ENCODE measurements at places on chromosomes 7 and 10.

DNA sequence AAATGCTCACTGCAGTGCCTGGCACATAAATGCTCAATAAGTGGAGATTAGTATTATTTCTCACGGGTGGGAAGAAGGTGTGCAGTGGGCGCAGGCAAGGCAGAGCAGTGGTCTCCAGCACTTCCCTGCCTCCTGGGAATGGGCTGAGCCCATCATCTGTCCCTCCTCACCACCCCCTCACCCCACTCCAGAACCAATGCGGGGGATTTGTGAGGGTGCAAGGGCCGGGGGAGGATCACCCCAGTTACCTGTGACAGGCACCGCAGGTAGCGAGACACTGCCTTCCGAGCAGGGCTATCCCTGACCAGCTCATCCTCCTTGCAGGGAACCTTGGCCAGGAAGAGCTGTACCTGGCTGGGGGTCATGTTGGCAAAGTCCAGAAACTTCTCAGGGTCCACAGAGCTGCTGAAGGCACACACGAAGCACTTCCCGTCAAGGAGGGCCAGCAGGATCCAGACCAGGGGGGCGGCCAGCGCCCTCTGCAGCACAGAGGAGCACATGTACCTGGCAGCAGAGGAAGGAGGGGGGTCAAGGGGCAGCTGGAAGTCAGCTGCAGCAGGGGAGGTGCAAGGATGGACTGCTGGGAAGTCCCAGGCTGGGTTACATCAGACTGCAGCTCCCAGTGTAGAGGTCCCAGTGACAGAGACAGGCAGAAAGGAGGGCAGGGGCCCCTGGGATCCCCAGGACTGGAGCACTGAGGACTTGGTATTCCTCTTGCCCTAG, 2.8 kb downstream of the CALHM3 start:
- no peak for DNase-seq

GRCh38 chr10:17993361-17993760, 41.6 kb downstream of the SLC39A12 start:
- DNase-seq = no peak

- no peak for DNase-seq
Observed at GRCh38 chr7:44071726-44072363, 6.5 kb upstream of the PGAM2 start.

DNA sequence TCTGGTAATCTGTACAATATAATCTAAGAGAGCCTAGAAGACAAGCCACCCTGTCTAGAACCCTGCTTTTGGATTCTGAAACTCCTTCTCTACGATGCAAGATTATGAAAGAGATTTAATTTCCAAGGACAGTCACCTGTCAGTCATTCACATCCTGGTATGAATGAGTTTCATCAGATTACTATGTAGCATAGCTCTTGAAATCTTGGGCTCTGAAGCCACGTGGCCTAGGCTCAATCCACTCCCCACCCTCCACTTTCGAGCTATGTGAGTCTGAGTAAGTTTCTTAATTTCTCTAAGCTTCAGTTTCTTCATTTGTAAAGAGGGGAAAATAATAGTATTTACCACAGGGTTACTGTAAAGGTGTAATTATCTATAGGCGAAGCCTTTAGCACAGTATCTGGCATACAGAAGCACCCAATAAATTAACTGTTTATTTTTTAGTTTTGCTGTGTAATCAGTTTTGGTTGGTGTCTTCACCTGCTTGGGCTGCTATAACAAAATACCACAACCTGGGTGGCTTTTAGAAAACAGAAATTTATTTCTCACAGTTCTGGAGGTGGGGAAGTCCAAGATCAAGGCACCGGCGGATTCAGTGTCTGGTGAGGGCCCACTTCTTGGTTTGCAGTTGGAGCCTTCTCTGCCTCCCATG, 71.3 kb downstream of the MYOF start:
- DNase-seq = no peak

- DNase-seq = no peak
Observed at GRCh38 chr7:27900006-27900405, 160.0 kb downstream of the TAX1BP1 start.

GRCh38 chr7:36787933-36788378, 63.7 kb upstream of the AOAH start:
- no peak for DNase-seq
